Fibroblast of villous mesenchyme (primary cell): ENCODE measurements at places on chromosomes 13 and 19. TPM values are rescaled to one million over a fixed set of nuclear protein-coding genes. Genes with fewer than 3 reads are reported as not detected.

ZNF540 gene
- 0.32 and 0.86 TPM in 2 replicates for total RNA-seq

SIGLEC10 gene
- not detected in 2 replicates for total RNA-seq

KMT5C gene
- 6.9 and 8.7 TPM in 2 replicates for total RNA-seq

- no peak for DNase-seq
Observed at GRCh38 chr13:48737689-48738088, 84.0 kb downstream of the CYSLTR2 start.

BTBD2 gene
- total RNA-seq, result 46.6 and 51.5 TPM in 2 replicates

DZIP1 gene
- 38.9 and 44.8 TPM in 2 replicates for total RNA-seq

DNA sequence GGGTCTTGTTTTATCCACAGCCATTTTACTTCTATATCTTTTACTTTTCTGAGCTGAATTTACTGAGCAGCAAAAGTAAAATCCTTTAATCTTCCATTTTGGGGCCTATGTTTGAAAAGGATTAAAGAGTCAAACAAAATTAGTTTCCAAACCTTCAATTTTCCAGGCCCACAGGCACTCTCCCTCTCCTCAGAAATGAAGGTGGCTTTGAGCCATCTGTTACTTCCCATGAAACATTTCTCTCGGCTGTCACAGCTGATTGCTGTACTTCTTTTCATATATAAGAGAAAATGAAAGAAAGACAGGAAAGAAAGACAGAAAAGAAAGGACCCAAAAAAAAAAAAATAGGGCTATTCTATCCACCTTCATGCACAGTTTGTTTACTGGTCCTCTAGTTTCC is 194.9 kb downstream of the LACC1 start:
- no peak for DNase-seq

LAIR2 gene
- total RNA-seq, result not detected in 2 replicates

DNA sequence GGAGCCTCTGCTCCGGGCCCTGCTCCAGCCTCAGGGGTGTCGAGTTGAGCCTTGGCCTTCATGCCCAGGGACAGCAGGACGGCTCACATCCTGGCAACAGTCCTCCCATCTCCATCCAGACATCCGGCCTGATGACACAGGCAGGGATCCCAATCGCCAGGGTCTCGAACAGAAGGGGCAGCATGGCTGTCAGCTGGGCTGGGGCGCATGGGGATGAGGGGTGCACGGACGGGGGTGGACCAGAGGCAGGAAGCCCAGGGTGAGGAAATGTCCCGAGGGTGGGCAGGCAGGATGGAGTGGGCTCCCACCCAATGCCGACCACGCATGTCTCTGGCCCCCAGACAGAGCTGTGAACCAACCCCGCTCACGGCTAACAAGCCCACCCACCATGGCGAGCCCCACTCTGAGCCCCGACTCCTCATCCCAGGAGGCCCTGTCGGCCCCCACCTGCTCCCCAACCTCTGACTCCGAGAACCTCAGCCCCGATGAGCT is 16.2 kb downstream of the EVI5L start:
- DNase-seq, result no peak

NLRP4 gene
- not detected in 2 replicates for total RNA-seq

DNA sequence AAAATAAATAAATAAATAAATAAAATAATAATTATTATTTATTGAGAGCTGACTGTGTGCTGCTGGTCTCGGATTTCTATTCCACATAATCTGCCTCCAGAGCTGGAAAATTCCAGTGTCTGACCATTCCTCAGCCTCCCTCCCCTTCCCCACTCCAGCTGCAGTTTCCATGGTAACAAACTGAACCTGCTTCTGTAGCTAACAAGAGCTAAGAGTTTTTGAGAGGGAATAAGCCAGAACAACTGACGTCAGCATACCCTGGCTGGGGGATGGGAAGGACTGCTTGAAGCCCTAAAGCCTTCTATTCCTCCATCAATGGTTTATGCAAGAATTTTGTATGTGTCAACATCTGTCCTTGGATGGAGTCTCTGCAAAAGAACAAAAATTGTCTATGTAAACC is 26.0 kb upstream of the PEG3 start:
- no peak for DNase-seq

DNA sequence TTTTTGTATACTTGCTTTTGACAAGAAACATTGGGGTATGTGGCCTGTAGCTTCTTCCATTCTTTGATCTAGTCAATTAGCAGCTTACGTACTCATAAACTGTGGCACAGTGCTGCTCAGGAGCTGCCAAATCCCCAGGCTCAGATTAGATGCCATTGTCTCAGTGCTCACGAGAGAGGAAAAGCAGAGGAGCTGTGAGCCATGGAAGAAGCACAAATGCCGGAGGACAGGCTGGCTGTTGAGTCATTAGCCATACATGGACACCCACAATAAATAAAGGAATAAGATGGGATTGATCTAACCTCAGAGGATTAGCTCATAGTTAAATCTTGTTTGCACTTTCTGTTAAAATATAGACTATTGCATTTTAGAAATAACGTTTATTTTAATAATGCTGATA is 121.7 kb downstream of the POSTN start:
- DNase-seq, result no peak

DYRK1B gene
- 9.7 and 10.4 TPM in 2 replicates for total RNA-seq

GRCh38 chr13:35838356-35838755 is 292.8 kb downstream of the DCLK1 start:
- DNase-seq, result peak; percentile 42

DNA sequence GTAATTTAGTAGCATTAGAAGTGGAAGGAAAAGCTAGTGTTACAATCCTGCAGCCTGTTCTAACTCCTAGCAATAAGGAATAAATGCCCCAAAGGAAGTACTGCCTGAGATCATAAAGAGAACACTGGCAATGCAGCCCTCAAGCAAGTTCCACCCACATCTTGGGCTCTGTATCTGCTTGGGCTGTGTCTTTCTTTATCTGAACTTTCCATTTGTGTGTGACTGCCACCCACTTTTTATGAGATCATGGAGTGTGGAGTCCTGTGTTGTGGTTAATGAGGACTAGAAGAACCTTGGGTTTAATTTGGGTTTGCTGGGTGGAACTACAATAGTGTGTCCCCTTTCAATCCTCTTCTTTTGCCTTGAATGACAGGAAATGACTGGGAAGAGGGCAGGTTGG is 38.2 kb downstream of the RFXAP start:
- no peak for DNase-seq

SMIM17 gene
- total RNA-seq, result 0.43 TPM in 1 of 2 replicates, not detected in the other

- DNase-seq, result peak; percentile 91
Observed at GRCh38 chr19:31583148-31583547, 233.9 kb upstream of the TSHZ3 start.

DNA sequence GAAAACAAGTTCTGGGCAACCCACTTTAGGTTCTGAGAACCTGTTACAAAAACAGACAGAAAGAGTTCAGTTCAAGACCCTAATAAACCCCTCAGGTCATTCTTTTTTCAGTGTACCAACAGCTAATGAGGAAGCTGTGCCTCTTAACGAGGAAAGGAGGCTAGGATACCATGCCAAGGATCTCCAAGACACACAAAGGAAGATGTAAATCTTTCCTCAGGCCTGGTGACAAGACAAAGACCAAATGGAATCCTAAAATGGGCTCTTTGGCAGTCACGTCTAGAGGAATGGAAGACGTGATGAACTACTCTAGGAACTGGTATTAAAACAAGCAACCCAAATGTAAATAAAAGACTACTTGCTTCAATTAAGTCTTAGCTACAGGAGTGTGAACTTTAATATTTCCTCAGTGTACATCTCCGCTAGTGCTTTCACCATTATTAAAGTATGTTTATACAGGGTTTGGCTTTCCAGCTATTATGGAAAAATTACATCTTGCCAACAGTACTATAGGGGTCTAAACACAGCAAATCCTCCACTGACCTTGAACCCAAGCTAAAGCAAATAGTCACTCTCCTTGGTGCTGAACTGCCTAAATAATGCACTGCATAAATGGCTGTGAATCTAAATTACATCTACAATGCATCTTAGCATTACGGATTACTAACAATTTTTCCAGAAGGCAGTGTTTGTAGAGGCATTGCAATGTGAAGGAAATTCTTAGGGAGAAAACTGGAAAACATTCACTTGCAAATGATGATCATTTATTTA is 42.3 kb downstream of the ENOX1 start:
- peak; percentile 10 for DNase-seq

CNFN gene
- total RNA-seq, result 0.32 TPM in 1 of 2 replicates, not detected in the other

CRLF1 gene
- not detected in 2 replicates for total RNA-seq

DNA sequence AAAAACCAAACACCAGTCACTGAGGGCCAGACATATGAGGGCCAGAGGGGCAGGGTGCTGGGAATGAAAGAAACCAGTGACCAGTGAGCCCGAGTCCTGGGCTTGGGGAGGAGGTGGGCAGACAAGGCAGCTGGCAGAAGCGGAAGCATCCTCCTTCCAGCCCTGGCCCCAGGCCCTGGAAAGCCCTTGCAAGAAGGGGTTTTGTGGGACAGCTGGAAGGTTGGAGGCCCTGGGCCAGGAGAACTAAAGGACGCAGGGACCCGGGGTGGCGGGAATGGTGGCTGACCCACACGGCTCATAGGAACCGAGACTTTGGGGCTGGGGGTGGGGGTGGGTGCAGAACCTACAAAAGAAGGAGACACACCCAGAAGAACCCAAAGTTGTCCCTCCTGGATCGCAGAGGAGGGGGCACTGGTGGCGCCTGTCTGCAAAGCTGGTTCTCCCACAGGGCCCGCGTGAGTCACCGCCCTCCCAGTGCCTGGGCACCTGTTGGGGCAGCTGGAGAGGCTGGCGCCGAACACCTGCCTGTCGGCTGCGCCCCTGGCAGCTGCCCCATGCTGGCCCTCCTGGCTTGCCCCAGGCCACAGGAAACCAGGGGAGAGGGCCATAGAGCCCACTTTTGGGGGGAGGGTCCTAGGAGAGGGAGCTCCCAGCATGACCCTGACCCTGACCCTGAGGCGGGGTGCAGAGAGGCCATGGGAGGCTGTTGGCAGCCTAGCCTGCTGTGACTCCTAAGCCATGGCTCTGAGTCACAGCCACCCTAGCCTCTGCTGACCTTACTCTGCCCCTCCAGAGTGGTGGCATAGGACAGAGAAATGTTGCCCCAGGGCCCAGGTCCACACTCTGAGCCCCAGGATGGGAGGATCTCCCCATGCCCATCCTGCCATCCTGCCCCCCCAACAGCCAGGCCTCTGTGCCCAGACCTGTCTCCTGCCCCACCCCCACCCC is 802 bp downstream of the DMPK start:
- DNase-seq, result peak; percentile 21

DNA sequence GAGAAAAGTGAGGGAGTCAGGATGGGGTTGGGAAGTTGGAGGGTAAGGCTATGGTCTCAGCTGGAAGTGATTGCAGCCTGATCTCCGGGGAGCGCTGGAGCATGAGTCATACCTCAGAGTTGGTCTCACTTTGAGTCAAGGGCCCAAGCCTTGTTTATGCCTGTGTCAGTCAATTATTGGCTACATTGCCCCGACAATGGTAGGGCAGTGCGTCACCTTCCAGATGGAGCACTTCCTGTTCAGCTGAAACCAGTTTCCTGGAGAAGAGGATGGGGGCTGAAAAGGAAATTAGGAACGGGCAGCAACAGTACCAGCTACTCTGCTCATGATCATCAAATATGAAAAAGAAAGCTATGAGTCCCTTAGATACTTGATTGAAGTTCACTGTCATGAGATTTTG is 60.4 kb downstream of the ADGRE1 start:
- no peak for DNase-seq

DNA sequence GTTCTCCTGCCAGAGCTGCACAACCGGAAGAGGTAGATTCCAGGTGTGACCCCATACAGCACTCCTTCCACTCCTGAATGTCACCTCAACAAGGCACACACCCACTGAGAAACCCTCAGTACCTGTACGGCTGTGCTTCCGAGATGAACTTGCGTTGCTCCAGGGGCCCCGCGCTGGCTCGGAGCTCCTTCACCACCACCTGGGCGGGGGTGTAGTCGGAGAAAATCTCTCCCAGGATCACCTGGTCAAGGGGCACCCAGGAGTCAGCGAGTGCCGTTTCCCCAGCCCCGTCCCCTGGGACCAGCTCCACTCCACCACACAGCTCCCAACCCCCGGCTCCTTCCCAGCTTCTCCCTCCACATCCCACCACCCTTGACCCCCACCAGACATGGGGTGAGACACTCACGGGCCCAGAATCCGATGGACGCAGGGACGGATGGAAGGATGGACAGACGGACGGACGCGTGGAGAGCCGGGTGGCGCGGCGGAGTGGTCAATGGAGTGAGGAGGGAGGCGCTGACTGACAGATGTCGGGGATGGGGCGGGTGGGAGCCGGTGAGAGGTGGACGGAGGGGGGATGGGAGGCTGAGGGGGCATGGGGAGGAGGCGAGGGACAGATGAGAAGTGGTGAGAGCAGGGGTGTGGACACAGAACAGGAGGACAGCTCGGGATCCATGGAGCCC is 2.8 kb downstream of the LMTK3 start:
- no peak for DNase-seq

ZNF534 gene
- total RNA-seq, result under 0.01 TPM in 1 of 2 replicates, not detected in the other

DNA sequence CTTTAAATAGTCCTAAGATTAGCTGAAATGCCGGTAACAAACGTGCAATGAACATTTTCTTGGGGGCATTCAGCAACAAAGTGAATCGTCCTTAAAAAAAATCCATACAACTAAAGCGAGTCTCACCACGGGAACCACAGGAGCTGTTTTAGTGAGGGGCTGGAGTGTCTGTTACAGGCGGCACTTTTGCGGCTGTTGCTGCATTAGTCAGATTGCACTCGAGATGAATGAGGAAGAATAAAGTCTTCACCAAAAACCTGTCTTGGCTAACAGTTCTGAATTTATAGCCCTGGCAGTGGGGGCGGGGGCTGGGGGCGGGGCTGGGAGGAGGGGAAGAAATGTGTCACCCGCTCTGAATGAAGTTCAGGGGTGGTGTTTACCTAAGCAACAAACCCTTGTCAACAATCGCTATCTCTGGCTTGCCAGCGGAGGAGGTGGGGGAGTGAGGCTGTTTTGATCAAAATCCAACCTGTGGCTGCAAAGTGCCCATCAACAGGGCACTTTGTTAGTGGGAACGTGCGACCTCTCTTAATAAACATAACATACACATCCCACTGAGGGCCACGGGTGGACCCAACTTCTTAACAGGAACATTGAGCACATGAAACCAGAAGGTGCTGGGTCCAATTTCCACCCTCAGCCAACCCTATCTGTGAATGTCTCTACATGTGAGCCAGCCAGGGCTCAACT is 44.5 kb downstream of the RFX2 start:
- peak; percentile 17 for DNase-seq

ADAMTSL5 gene
- 6.4 and 6.9 TPM in 2 replicates for total RNA-seq

- DNase-seq, result no peak
Observed at GRCh38 chr13:49063011-49063410, 87.3 kb downstream of the FNDC3A start.
